Prostate gland (tissue), 2 donors: ENCODE measurements at places on chromosomes 11 and 22. TPM values are rescaled to one million over a fixed set of nuclear protein-coding genes. Genes with fewer than 3 reads are reported as not detected.
A peak's percentile ranks its signal among the peaks of the same experiment; 100 is the strongest.

The APOL1 gene
- 19.6 TPM for total RNA-seq

DNA sequence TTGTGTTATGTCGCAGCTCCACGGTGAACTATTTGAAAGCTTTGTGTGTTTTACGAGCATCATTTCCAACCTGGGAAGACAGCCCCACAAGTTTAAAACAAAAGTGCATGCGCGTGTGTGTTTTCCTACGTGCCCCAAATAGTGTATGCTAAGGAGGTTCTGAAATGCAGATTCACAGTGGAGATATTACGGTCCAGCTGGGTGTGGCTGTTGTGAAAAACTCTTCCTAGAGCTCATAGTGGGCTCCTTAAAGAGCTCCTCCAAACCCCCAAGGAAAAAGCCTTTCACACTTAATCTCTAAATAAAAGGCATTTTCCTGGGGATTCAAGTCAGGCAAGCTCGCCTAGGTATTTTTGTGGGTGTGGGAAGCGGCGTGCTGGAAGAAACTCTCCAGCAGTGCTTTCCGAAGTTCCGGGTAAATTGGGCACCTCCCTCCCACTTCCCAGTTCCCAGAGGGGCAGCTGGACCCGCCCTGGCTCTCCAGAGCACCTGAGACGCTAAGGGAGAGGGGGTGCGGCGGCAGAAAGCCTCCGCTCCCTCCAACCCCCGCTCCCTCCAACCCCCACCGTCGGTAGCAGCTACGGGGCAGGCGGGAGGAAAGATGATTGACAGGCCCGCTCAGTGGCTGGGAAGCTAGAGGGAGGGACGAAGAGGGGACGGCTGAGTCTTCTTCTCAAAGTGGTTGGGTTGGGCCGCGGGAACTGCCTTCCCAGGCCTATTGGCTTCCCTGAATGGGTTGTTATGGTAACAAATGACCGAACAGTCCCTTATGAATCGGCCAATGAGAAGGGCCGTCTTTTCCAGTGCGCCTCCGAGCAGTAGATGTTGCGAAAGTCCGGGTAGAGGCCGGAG is 561 bp upstream of the PCF11 start:
- peak; percentile 99 for DNase-seq

- DNase-seq = no peak
Measured at GRCh38 chr11:116326146-116326545, 446.6 kb downstream of the BUD13 start.

GRCh38 chr11:41201156-41201555 is 258.3 kb downstream of the LRRC4C start:
- DNase-seq = no peak

GRCh38 chr11:91299980-91300379 is 924.6 kb upstream of the FAT3 start:
- DNase-seq = no peak

The ZNHIT2 gene
- 37.8 TPM for total RNA-seq

The FOLR3 gene
- not detected for total RNA-seq

- no peak for DNase-seq
Measured at GRCh38 chr22:45682064-45682463, 10.4 kb downstream of the ATXN10 start.

The RIC8A gene
- total RNA-seq = 114 TPM

- DNase-seq = no peak
Measured at GRCh38 chr11:66437979-66438503, 607 bp downstream of the MRPL11 start.

The NPAT gene
- total RNA-seq = 18.1 TPM

GRCh38 chr22:25564979-25565677 is 653 bp downstream of the GRK3 start:
- DNase-seq = peak; percentile 47

- no peak for DNase-seq
Measured at GRCh38 chr11:121406291-121406690, 45.8 kb upstream of the SORL1 start.

GRCh38 chr22:36180038-36180880 is 19.7 kb upstream of the APOL3 start:
- DNase-seq = peak; percentile 78

DNA sequence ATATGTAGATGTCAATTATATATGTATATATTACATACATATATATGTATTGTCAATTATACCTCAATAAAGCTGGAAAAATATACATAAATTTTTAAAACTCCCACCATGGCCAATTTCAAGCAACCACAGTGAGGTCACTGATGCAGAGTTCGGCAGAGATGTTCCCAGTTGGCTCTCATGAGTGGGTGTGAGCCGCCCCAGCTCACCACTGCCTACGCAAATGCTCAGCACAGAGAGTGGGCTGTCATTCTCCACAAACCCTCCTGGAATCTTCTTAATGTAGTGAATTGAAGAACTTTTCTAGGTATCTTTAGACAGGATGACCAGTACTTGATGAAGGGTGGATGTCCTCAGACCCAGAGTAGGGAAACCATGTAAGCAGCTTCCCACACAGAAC is 96.6 kb upstream of the TMEM45B start:
- no peak for DNase-seq

The SLC16A8 gene
- total RNA-seq = 0.28 TPM

GRCh38 chr11:19093976-19094375 is 23.0 kb upstream of the ZDHHC13 start:
- DNase-seq = no peak

DNA sequence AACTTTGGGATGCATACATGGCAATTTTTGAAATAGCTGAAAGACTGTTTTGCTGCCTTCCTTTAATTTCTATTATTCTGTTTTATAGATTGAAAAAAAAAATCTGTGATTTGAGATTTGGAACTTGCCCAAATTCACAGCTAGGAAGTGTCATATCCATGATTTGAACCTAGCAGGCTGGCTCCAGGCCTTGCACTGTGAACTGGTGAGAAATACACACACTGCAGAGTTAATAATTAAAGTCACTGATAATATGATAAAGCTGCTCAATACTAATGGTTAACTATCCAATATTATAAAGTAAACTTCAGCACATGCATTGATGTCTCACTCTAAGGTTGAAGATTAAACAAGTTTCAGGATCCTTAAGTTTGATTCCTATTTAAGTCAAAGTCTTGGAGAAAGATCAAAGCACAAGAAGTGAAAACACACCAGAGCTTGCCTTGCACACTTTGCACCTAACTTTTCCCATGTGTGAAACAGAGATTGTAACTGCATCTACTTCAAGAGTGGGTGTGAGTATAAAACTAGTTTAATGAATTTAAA is 150.6 kb upstream of the CCDC179 start:
- DNase-seq = no peak

GRCh38 chr11:125061281-125061680 is 1.8 kb upstream of the SLC37A2 start:
- DNase-seq = no peak

- DNase-seq = no peak
Measured at GRCh38 chr11:17581732-17582053, 34.6 kb downstream of the OTOG start.

The TREH gene
- 2.4 TPM for total RNA-seq

GRCh38 chr22:50004918-50005317 is 7.6 kb downstream of the IL17REL start:
- no peak for DNase-seq

The BAIAP2L2 gene
- total RNA-seq = 0.14 TPM

The DDI1 gene
- 2.8 TPM for total RNA-seq

DNA sequence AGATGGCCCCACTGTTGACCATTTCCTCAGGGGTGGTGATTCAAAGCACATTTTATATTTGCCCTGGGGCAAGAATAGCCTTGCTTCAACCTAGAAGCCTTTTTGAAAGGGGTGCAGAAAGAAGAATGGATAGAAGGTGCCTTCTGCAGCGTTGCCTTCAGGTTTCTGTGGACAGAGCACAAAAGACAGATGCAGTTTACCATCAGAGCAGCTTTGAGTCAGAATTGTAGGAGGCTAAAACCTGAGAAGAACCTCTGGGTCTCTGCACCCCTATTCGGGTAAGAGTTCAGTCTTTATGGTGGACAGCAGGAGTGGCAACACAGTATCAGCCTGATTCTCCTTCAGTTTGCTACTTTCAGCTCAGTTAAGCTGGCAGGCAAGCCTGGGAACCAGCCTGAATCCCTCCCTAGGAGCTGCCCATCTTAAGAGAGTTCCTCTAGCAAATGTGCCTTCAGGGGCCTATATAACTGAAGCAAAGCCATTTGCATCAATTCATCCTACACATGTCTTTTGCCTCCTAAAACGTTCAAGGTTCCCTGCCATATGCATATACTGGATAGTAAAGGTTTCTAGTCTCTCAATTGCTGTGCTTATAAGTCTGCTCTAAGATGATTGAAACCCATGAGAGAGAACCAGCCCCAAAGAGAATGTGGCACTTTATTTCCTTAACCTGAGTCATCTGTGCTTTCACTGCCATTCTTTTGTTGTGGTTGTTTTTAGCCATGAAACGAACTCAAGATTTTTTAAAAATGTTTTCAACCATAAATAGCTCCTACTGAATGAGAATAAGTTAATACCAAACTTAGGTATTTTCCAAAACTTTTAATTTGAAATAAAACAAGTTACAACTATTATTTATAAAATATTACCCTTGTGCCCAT is 123.0 kb downstream of the TRIM44 start:
- no peak for DNase-seq

The CDCA5 gene
- total RNA-seq = 17.8 TPM

- no peak for DNase-seq
Measured at GRCh38 chr11:3939211-3939610, 83.7 kb downstream of the STIM1 start.

- DNase-seq = no peak
Measured at GRCh38 chr11:72075109-72075508, 5.2 kb downstream of the NUMA1 start.

DNA sequence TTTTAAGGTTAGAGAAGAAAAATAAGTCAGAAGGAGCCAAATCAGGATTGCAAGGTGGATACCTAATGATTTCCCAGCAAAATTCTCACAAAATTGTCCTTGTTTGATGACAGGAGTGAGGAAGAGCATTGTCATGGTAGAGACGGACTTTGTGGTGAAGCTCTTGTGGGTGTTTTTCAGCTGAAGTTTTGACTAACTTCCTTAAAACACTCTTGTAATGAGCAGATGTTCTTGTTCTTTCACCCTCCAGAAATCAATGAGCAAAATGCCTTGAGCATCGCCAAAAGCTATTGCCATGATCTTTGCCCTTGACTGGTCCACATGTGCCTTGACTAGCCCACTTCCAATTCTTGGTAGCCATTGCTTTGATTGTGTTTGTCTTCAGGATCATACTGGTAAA is 20.0 kb downstream of the CALCB start:
- no peak for DNase-seq

DNA sequence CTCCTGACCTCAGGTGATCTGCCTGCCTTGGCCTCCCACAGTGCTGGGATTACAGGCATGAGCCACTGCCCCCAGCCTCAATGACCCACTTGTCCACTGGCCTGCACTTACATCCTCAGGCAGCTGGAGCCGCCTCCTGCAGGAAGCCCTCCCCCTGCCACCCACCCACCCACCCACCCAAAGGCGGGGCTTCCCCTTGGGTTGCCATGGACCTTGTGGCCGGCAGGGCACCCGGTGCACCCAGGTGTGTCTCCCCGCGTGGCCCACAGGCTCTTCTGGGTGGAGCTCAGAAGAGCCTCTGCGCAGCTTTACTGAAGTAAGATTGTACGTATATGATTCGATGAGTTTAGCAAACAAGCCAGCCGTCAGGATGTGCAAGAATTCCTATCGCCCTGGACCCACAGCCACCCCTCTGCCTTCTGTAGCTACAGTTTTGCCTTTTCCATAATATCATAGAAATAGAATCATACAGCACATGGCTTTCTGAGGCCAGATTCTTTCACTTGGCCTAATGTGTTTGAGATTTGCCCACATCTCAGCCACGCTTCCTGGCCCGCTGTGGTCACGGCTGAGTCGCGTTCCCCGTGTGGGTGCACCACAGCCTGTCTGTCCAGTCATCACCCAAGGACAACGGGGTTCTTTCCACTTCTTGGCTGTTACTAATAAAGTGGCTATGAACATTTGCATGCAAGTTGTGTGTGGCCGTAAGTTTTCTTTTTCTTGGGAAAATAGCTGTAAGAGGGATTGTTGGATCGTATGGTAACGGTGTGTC is 5.3 kb upstream of the BRSK2 start:
- DNase-seq = no peak

DNA sequence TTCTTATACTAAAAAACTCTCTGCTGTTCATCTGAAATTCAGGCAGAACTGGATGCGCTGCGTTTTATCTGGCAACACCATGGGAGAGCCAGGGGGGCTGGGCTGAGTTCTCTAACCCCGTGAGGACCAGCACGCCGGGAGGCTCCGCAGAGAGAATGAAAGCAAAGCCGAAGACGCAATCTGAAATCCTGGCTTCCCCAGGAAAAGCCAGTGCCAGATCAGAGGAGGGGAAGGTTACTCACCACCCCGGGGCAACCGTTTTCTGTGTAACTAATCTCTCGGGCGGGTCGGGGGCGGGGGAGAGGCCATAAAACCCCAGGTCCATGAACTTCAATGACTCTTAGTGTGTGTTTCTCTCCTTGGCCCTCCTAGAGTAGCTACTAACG is 99.4 kb downstream of the SHANK2 start:
- DNase-seq = no peak

The C22orf31 gene
- total RNA-seq = 0.36 TPM
